GM23248 (cell line): ENCODE measurements at places on chromosomes 4 and X.

GRCh38 chr4:24742773-24743172 lies 52.6 kb upstream of the SOD3 start:
- DNase-seq: no peak

- no peak for DNase-seq
Observed at GRCh38 chr4:162878096-162878495, 288.6 kb downstream of the NAF1 start.

GRCh38 chrX:151396825-151397740 lies at the start of gene VMA21:
TSS of gene VMA21 (plus strand) at chrX:151397206. CDS start at chrX:151397309, 103 bp downstream.
- DNase-seq: peak; percentile 91

DNA sequence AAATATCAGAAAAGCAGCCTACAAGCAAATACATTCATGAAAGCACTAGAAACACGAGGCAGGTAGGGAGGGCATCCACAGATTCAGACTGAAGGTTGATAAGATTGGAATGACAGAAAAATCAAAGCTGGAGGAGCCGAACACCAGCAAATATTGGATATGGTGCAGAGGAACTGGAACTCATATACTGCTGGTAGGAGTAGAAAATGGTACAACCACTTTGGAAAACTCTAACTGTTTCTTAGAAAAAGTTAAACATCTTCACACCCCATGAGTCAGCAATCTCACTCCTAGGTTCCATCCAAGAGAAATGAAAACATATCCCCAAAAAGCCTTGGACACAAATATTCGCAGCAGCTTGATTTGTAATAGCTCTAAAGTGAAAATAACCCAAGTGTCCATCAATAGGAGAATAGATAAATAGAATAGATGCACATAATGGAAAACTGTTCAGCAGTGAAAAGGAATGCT lies 27.1 kb downstream of the CD99L2 start:
- no peak for DNase-seq

DNA sequence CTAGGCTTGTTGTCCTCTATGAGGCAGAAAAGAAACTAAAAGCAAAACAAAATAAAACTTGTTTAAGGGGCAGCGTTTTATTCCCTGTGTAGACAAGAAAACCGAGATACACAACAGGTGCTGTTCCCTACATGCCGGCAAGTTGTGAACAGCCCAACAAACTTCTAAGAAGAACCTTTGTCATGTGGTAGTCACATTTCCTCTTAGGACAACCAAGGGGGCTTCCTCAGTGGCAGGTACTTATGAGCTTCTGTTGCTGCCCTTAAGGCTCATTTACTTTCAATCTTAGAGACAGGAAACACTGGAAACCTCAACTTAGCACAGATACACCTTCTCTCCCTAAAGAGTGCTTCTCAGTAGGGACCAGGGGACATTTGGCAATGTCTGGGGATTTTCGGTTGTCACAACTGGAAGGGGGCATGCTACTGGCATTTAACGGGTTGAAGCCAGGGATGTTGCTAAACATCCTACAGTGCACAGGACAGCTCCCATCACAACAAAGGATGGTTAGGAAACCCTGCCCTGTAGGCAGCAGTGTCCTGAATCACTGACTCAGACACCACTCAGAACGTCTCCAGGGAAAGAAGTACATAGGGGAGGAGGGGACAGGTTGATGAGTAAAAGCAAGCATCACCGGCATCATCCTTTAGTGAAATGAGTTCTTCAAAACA lies 111.0 kb downstream of the ASB9 start:
- DNase-seq: peak; percentile 24

DNA sequence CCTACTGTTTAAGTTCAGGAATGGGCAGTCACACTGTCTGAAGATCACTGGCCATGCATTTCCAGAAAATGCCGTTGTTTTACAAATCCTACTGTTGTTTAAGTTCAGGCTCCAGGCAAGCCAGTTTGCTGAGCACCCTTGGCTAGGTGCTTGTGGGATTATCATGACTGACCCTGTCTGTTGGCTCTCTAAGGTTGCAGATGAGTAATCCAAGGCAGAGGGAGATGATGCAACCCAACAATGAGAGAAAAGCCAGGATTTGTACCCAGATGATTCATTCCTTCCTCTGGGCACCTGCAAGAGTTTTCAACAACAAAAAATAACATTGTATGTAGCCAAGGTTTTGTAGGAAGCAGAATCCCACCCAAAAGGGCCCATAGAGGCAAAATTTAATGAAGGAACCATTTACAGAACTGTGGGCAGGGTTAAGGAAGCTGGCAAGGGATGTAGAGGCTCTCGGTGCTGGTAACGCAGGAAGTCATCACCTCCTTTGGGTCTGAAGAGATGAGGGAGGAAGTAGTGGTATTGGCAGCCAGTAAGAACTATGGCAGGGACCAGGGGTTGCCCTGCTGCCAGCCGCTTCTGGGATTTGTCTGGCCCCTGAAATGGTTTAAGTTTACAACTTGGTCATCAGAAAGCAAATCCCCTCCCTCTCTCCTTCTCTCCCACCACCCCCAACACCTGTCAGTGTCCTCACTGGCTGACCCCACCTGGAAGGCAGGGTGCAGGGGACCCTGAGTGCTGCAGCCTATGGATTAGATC lies 54.8 kb downstream of the MSX1 start:
- peak; percentile 85 for DNase-seq

DNA sequence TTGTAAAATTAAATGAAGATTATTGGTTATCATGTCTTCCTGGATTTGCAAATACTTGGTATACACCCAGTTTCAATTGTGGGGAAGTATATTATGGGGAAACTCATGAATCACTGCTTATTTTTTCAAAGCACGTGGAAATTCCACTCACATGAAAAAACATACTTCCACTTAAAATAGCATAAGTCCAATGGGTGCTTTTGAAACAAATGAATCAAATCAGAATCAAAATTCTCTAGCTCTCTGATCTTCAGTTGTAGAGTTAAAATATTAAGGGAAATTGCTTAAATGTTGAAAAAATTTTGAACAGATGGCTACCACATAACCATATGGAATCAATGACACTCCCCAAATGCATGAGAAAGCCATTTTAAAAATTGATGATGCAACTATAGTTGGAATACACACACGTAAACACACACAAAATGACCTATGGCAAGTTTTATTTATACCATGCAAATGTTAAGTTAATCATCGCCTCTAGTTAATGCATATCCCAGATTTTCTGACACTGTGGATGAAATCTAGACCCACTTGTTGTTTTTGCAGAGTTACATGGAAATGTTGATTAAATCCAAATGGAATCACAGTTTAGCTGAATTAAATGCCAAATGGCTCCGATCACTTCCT lies 93.2 kb downstream of the ARSF start:
- no peak for DNase-seq

DNA sequence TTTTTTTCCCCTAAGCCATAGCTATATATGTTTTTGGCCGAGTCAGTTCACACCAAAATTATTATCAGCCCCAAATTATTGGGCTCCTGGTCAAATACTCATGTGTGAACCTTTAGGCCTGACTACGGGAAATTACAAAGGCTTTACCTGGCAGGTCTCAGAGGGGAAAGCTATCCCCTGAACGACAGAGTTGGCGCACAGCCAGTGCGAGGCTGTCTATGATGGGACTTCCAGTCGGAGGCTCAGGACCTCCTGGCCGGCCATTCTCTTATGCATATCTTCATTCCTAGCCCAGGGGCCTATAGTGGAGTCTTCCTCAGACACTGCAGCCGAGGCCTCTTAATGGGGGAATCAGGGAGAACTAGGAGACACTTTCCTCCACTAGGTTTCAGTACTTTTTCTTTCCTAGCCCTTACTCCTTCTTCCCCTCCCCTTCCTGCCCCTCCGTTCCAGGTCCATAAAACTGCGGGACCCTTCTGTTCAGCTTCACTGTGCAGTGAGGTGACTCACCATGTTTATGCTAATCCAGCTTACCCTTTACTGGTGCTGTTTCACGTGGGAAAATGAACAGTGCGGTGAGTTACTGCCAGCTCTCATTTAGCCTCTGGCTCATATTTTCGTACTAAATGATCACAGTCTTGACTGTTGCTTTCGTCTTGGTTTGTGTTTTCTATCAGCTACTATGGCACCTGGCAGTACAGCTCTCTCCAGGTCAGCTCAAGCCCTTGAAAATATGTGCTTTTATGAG lies 533.9 kb downstream of the FSTL5 start:
- DNase-seq: no peak

DNA sequence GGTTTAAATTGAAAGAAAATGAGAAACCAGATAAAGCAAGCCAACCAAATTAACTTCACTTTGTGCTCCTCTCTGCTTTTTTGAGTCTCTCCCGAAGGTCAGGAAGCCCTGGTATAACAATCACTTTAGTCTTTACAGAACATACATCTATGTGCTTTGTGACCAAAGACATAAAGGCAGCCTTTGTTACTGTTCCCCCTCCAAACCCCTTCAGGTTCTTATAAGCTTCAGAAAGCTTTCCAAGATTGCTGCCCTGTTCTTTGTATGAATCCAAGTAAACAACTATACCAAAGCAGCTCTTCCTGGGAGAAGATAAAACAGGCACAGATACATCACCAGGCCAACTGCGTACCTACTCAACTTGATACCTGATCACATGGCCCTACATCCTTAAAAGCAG lies 28.7 kb downstream of the RLIM start:
- DNase-seq: no peak

DNA sequence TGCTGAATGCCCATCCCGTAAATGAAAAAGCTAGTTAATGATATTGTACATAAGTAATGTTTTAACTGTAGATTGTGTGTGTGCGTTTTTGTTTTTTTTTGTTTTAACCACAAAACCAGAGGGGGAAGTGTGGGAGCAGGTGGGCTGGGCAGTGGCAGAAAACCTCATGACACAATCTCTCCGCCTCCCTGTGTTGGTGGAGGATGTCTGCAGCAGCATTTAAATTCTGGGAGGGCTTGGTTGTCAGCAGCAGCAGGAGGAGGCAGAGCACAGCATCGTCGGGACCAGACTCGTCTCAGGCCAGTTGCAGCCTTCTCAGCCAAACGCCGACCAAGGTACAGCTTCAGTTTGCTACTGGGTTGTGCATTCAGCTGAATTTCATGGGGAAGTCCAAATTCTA lies at the start of gene SPP1:
SPP1 (plus strand) TSS at position 249 of the 400 bp plus-strand sequence. CDS start 1,182 bp downstream, outside the sequence.
- DNase-seq: peak; percentile 35

GRCh38 chr4:74018116-74018515 lies 19.6 kb upstream of the CXCL5 start:
- no peak for DNase-seq

GRCh38 chr4:79022529-79022928 lies 83.3 kb upstream of the PAQR3 start:
- DNase-seq: no peak

- DNase-seq: peak; percentile 4
Observed at GRCh38 chr4:38211885-38212284, 251.7 kb downstream of the PTTG2 start.

DNA sequence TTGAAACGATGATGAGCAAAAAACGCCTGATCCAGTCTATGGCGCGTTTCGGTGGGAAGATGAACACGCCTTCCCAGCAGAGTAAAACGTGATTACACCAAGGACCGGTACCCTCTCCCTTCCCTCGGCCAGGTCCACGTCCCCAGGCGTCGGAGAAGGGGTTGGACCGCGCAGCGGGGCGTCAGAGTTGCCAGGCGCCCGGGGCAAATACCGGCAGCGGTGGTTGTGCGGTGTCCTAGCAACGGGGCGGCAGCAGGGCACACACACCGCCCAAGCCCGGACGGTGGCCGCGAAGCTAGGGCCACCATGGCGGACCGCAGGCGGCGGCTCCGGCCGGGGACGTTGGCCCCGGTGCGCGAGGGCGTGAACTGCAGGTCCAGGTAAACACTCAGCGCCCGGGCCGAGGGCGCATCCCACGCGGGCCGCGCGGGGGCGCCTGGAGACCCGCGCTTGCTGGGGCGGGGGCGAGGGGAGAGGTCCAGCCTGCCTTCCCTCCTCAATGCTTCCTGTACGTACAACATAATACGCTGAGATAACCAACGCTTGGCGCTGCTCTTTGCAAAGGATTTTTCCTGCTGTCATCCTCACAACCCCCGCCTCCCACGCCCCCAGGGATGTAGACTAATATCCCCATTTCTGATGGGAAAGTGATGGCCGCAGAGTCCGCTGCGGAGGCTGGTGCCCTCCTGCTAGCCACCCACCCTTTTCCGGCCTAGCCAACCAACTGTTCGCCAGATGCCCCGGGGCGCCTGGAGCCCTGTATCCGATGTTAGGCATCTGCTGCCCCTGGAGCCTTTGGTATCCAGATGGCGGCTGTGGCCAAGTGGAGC lies at the start of gene FAM47E:
FAM47E (plus strand) TSS at position 281 of the 830 bp plus-strand sequence; CDS start at position 307, 26 bp downstream.
- DNase-seq: peak; percentile 77

DNA sequence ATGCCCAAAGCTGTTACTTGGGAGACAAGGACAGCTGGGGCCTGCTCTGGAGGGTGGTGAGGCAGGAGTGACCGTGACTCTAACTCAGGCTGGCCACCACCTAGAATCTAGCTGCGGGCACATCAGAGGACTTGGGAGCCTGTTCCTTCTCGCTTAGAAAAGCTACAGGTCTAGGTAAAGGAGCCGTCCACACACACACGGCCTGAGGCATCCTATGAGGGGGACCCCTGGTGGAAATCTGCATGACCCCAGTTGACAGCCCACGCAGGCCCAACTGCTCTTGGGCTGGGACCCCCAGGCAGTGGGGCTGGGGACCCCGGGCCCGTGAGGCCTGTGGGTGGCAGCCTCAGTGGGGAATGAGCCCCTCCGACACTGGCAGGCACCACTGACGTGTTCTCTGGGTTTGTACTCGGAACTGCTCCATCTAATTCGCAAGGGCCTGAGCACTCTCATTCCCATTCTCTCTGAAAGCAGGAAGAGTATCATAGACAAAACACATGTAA lies 75.6 kb downstream of the ACOX3 start:
- no peak for DNase-seq

DNA sequence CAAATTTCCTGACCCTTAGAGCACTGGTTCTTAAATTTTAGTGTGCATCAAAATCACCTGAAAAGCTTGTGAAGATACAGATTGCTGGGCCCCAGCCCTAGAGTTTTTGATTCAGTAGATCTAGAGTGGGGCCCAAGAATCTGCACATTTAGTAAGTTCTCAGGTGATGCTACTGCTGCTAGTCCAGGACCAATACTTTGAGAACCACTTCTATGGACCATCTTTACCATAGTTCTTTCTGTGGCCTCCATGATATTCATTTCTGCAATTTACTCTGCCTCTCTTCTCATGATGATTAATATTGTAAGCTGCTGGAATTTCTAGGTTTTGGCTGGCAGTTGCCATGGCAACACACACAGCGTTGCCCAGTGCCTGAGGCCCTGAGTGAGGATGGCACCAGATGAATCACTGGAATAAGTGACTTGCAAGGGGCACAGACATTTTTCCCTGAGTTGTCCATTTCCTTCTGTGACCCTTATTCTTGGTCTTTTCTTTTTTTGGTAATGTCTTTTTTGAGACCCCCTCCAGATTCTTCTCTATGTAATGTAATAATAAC lies 83.6 kb downstream of the PPP1R2C start:
- no peak for DNase-seq
